ENCODE measurements at places on chromosomes 3 and 15. TPM values are rescaled to one million over a fixed set of nuclear protein-coding genes. Genes with fewer than 3 reads are reported as not detected.

The AADACL2 gene
- not detected for total RNA-seq

The CHMP2B gene
- 95.4 TPM for total RNA-seq

The APBA2 gene
- 16.6 TPM for total RNA-seq

The GABRR3 gene
- total RNA-seq, result not detected

The VIPR1 gene
- 0.70 TPM for total RNA-seq

The DNAH12 gene
- total RNA-seq, result 0.12 TPM

The ATP13A5 gene
- total RNA-seq, result not detected

The ATP2B2 gene
- total RNA-seq, result 0.24 TPM

The UBAP1L gene
- total RNA-seq, result 0.91 TPM

The DAZL gene
- total RNA-seq, result not detected

The CFAP92 gene
- 0.05 TPM for total RNA-seq

The GOLGA8M gene
- total RNA-seq, result not detected

The C3orf38 gene
- 18.2 TPM for total RNA-seq

The ROPN1 gene
- total RNA-seq, result not detected

The GAP43 gene
- total RNA-seq, result not detected

The ABI3BP gene
- total RNA-seq, result 1.0 TPM

The NUDT16 gene
- 6.7 TPM for total RNA-seq

The NANOGP8 gene
- total RNA-seq, result not detected

All from A549 treated with DMSO at 1 μM for 4 hours (cell line).